ENCODE measurements at places on chromosomes 16 and 17.
A peak's percentile ranks its signal among the peaks of the same experiment; 100 is the strongest.

DNA sequence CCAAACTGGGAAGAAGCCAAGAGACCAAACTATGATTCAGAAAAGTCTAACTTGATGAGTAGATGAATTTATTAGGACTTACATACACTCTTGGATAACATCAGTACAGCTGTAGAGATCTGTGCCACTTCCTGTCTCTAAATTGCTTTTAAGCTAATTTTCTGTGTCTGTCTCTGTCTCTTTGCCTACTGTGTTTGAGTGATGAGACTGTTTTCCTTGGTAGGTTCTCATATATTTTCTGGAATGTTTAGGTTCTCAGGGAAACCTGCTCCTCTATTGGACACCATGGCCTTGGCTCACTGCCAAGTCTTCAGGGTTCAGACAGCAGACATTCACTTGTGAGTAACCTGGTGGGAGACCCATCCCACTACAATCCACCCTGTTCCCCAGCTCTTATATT is 103.5 kb upstream of the KIF2B start:
- DNase-seq = no peak

DNA sequence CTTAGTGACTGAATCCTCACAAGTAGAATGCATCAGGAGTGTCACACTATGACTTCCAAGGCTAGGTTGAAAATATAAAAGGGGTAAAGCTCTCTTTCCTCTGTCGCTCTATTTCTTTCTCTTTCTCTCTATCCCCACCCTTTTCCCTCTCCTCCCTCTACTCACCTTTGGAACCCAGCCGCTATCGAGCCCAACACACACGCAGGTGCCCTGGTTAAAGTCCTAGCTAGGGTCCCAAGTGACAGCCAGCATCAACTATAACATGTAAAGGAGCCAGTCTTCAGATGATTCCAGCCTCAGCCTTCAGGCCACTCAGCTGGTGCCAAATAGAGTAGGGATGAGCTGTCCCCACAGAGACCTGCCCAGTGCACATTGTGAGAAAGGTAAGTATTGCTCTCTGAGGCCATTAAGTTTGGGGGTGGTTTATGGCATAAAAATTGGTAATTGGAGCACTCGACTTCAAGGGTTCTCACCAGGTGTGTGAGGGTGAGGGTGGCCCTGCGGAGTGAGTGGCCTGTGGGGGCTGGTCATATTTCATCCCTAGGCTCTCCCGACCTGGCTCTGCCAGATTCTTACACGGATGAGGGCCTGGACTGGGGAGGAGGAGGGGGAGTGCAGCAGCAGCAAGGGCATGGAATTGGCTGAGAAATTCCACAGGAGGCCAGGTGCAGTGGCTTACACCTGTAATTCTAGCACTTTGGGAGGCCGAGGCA is 14.9 kb upstream of the C16orf54 start:
- no peak for DNase-seq

GRCh38 chr16:58118801-58119508 is 10.2 kb downstream of the CFAP20 start:
- no peak for DNase-seq

DNA sequence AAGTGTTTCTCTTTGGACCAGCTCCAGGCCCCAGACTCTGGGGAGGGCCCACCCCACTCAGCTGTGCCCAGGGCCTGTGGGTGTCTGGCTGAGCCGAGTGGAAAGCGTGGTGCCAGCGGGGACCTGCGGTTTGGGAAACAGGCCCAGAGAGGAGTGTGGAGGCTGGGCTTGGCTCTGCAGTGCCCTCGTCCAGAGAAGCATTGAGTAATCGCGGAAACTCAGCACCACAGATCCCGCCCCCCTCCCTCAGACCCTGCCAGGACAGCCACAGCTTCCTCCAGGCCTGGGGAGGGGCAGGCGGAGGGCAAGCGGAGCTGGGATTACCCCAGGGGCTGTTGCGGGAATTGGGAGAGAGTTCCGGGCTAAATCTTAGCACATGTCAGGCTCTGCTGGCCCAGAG is 14.6 kb upstream of the PITPNA start:
- peak; percentile 43 for DNase-seq

DNA sequence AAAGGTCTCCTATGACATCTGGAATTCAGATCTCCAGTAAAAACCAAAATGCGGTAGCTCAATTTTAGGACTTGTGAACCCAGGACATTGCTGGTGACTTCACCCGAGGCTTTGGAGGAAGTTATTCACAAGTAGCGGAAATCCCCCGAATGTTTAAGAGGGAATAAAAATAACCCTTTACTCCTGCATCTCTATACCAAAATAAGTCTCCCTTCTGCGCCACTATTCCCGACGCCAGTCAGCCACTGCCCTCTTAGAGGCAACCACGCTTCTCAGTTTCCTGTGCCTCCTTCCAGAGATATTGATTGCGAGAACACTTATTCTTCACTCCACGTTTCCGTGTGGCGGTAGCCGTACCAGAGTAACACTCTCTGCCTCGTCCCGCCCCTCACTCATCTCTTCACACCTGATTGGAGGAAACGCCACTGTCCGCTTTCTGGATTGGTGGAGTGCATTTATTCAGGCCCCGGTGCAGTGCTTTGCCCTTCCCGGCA is 27.4 kb downstream of the EMP2 start:
- no peak for DNase-seq
